NCI-H1092 treated with DMSO at 0.1 percent for 48 hours (cell line): ENCODE measurements at places on chromosomes 11 and 22.

DNA sequence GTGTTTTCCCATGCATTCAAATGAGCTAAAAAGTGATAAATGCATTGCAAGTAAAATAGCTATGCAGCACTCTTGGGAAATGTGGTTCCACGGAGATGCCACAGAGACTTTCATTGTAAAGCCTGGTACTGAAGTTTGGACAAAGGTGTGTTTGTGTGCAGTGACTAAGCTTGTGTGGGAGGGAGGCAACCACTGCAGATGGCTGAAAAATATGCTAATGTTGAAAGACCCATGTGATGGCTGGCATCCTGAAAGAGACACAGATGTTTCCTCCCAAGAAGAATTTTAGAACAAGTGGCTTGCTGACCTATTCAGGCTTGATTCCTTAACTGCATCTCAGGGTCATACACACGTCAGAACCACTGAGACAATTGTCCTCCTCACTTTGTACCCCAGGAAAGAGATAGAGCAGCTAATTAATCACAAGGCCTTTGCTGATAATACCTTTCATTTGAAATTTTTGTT lies 73.8 kb downstream of the FAM76B start:
- no peak for DNase-seq

GRCh38 chr22:42500161-42500835 lies 19.3 kb downstream of the RRP7A start:
- no peak for DNase-seq

GRCh38 chr11:79430280-79430679 lies 10.6 kb downstream of the TENM4 start:
- DNase-seq = no peak

DNA sequence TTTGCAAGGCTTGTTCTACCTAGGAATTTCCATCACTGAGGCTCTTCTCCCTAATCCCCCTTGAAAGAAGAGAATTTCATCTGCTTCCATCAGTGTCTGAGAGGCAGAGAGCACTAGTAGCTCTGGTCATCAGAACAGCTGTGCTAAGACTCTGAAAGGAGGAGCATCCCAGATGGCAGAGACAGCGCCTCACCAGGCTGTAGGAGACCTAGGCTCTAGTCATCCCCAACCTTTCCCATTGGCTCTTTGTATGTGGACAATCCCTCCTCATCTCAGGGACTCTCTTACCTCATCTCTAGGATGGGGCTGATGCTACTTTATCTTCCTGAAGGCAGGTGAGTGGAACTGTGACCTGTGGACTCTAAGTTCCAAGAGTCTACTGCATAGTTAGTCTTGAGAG lies 8.8 kb upstream of the OR9I1 start:
- no peak for DNase-seq

GRCh38 chr22:46857142-46857884 lies 94.9 kb downstream of the TBC1D22A start:
- DNase-seq = no peak

- no peak for DNase-seq
These were observed 13.5 kb downstream of the OAF start for GRCh38 chr11:120224361-120224760.

GRCh38 chr22:30681831-30682230 lies 12.8 kb upstream of the OSBP2 start:
- DNase-seq = no peak

DNA sequence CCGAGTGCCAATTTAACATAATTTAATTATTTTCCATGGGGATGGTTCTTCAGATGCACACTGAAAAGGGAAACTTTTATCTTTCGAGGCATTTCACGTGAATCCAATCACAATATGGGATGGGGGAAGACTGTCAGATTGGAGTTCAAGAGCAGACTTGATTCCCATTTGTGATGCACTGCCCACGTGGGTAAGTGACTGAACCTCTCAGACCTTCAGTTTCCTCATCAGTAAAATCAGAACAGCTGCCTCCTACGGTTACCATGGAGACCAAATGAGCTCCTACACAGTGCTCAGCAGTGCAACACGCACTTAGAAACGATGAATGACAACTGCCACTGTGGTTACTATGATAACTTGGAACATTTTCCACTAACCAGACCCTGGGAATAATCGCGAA lies 21.7 kb downstream of the KIAA0930 start:
- no peak for DNase-seq

GRCh38 chr11:97367406-97368083 lies 977.7 kb downstream of the JRKL start:
- no peak for DNase-seq

DNA sequence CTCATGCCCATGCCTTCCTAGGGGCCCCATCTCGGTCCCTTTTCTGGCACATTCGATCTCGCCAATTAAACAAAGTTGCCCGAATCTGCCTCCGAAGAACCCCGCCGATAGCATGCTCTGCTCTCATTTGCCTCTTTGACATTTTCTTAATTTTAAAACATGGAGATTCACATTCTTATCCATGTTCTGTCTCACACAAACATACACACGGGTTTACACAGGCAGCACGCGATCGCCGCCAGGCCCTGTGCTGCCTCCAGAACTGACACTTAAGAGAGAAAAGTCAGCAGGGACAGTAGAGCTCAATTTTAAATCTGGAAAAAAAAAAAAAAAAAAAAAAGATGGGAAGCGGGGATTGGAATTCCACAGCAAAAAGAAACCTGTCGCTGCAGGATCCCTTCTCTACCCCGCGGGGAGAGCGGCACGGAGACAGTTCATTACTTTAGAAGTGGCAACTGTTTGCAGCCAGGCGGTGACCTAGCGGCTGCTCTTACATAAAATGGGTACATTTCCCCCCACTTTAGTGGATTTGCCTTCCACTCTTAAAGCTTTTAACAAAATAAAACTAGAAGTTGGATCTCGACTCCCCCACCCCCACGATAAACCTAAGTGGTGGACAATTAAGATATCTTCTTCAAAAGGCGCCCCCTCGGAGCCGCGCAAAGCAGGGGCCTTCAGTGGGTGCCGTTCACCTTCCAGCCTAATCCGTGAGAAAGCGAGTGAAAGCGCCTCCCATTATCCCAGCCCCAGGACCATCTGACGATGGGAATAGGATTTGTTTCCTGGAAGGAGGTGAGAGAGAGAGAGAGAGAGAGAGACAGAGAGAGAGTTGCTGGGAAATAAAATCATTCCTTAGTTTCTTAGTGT lies 13.7 kb downstream of the PAX6 start:
- DNase-seq = no peak

DNA sequence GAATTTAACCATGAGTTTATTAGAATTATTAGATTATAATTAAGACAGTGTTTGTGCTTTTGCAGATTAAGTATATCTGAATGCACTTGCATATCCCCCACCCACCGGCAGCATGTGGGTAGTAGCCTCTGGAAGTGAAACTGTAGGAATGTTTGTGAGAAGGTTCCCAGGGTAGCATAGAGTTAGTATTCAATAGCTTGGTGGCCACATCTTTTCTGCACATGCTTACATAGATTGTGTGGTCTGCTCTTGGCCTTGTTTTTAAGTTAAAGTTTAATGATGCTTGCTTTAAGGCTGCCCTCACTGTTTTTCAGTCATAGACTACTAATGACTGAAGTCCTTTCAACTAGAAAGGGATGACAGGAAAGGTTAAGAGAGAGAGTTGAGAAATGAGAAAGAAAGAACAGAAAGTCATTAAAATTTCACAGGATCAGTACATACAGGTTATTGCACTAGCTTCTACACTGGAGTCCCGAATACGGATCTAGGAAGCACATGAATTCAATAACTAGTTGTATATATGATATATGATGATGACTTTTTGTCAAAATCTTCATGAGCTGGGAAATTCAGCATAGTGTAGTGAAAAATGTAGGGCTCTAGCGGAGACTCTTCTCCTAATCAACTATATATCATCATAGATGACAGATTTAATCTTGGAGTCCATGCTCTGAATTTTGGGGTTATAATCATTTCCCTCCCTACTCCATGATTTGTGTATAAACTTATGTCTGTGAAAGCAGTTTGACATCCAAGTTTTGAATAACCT lies 137.1 kb downstream of the ARHGAP42 start:
- no peak for DNase-seq

DNA sequence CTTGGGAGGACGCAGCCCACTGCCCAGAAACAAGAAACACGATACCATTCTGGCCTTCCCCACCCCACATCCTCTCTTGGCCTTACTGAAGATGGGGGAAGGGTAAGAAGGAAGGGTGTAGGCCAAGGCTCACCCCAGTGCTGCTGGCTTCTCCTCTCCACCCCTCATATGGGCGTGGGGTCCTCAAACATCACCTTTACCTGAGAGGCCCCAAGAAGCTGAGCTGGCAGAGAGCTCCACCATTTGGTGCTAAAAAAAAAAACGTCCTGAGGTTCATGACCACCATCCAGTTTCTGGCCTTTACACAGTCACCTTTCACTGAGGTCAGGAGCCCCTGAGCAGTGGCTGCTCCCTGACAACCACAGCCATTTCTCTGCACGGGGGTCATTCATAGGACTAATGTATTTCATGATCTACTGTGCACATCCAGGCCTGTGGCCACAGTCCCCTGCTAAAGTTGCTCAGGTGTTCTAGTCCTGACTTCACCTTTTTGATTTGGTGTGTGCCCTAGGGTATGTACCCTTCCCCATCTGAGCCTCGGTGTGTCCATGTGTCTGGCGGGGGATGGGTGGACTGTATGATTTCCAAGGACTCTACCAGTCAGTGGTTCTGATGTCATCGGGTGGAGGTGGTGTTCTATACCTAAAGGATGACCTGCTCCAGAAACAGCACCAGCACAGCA lies 15.1 kb downstream of the RHOG start:
- DNase-seq = no peak

GRCh38 chr11:24661331-24661730 lies 164.5 kb downstream of the LUZP2 start:
- DNase-seq = no peak

GRCh38 chr22:23831261-23831660 lies 7.5 kb downstream of the DERL3 start:
- DNase-seq = no peak

DNA sequence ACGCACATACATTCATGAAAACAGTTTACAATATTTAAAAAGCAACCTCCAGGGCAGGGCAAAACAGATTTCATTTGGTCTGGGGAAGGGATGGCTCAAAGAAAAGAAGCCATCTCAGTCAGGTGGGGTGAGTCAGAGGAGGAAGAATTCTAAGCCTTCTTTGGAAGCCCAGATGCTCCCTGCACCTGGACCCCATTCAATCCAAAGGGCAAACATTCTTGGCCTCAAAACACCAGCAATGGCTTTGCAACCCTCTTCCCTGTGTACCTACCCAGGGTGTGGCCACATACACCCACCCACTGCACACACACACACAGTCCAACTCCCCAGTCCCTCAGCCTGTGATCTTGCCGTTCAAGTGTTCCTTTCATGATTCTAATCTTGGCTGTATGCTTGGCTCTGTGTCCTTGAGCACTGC lies 2.0 kb downstream of the KCNE3 start:
- DNase-seq = no peak

GRCh38 chr11:83641511-83641910 lies 355.3 kb upstream of the CCDC90B start:
- DNase-seq = no peak

GRCh38 chr11:71144010-71144409 lies 108.4 kb downstream of the SHANK2 start:
- DNase-seq = no peak

DNA sequence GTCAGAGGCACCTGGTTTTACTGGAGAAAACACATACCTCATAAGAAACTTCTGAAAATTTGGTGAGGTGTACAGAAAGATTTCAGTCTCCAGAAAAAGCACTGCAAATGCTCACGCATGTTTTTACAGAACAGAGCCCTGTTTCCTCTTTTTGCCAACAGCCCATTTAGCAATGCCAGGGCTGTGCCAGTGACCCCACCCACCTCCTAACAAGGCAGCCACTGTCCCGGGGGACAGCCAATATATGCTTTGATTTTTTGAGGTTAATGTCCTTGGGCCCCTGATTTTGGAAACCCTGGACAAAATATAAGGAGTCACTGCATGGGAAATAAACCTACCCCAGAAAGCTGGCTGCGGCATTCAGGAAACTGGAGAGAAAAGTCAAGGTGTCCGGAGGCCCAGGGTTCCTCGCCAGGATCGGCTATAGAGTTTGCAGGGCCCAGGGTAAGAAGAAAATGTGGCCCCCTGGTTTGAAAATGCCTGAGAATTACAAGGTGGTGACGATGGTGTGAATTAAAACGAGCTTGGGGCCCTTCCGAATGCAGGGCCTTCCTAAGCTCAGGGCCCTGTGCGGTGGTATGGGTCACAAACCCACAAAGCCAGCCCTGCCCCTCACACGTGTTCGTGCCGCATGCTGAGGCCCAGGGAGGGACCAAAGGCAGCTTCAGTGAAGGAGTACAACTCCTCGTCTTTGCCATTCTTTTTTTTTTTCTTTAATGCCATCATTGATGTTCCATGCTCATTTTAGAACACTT lies 71.1 kb upstream of the WNT7B start:
- no peak for DNase-seq

- no peak for DNase-seq
These were observed 46.4 kb downstream of the MCM5 start for GRCh38 chr22:35446365-35446764.

- no peak for DNase-seq
These were observed 120.9 kb downstream of the ME3 start for GRCh38 chr11:86551288-86552092.

DNA sequence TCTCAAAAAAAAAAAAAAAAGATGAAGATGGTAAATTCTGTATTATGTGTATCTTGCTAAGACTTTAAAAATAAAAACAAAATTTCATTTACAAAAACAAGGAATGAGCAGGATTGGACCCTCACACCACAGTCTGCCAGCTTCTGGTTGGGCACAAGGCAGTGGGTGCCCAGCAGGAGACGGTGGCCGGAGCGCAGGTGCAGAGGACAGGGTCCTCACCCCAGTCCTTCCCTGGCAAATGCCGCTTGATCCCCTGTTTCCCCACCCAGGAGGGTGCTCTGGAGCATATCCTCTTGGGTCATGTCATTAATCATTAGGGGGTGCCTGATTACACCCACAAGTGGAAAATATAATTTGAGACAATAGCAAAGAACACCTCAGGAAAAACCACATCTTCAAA lies 31.2 kb downstream of the SHANK2 start:
- DNase-seq = no peak

DNA sequence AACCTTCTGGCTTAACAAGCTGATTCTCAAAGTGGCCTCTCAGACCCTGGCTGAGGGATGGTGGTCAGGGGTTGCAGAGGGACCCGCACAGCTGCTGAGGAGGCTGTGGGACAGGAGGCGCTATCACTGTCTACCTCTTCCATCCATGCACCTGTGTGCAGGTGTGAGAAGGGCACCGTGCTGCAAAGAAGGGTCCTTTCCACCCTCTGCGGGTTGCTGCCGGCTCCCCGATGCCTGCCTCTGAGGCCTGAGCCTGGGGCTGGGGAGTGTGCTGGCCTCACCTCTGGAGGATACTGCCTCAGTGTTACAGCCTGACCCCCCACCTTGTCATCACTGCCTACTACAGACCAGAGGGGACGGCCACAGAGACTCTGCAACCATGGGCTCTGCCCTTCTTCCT lies 66.1 kb upstream of the B3GAT1 start:
- DNase-seq = no peak

- no peak for DNase-seq
These were observed 28.2 kb downstream of the ZBED4 start for GRCh38 chr22:49881856-49882255.

GRCh38 chr22:48960576-48960975 lies 867.1 kb downstream of the BRD1 start:
- no peak for DNase-seq

- DNase-seq = no peak
These were observed 92.9 kb downstream of the MICAL3 start for GRCh38 chr22:17931400-17931825.

GRCh38 chr11:8127447-8127846 lies 41.4 kb downstream of the RIC3 start:
- no peak for DNase-seq

- no peak for DNase-seq
These were observed 23.5 kb downstream of the UBE2L3 start for GRCh38 chr22:21590809-21591641.
